ENCODE measurements at places on chromosomes 4 and X. TPM values are rescaled to one million over a fixed set of nuclear protein-coding genes. Genes with fewer than 3 reads are reported as not detected.

GRCh38 chr4:64897683-64898082 is 488.4 kb upstream of the TECRL start:
- no peak for DNase-seq

DNA sequence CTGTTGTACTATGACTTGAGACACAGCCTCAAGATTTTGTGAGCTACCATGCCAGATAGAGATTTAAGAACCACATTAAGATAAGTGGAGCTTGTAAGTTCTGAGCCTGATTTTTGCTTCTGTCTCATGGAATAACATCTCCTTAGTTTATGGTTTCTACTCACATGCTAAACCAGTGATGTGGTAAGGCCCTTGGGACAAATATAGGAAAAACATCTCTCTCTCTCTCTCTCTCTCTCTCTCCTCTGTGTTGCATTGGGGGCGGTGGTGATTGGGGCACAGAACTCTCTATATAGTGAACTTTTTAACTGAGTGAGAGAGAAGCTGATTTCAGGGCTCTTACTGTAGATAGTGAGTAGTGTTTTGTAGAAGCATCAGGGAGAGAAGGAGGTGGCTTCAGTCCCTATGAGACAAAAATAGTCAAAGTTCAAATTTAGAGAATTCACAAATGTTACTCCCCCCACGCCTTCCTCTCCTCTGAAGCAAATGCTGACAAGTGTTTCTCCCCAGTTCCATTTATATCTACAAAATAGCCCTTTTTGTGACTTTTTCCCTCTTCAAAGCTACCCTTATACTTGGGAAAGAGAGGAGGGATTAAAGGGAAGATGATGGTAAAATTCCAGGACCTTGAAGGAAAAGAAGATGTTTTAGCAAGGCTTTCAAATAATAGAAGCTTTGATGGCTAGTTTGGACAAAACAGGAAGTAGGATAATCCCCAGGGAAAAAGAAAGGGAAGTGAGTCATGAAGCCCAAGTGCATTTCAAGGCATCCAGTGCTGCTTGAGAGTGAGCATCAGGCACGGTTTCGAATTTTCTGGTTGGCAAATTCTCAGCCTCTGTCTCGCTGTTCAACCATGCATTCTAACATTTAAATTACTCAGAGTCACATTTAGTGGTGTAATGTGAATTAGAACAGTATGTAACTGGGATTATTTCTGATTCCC is 134.3 kb upstream of the AP1S2 start:
- no peak for DNase-seq

DNA sequence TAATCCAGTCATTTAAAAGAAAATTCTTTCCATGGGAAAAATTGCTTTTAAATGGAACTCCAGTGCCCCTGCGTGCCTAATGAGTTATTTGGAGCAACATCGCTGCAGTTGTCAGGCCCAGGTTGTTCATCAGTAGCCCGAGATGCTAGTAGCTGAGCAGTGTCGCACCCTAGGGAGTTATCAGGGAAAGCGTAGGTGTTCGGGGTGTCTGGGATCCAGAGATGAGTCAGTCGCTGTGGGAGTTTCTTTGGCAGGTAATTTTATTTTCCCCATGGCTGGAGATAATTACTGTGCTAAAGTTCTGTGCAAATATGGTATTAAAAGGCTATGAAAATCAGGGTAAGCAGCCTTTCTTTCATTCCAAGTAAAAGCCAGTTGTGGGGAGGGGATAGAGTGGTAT is 49.4 kb downstream of the ANXA3 start:
- DNase-seq = no peak

DNA sequence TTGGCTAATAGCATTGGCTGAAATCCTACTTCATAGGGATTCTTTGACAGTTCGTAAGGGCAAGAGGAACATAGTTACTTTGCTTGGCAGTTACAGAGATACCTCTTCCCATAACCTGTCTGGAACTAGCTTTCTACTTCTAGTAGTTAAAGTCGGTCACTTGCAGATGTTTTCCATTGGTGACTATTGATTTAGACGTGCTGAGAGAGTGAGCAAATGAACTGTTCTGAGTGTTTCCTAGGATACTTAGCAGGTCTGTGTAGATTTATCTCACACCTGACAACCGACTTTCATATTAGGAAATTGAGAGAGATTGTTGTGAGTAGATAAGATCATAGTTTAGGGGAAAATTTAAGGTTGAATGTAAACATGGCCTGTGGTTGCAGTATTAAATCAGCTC is 116.8 kb downstream of the TSPAN7 start:
- no peak for DNase-seq

DNA sequence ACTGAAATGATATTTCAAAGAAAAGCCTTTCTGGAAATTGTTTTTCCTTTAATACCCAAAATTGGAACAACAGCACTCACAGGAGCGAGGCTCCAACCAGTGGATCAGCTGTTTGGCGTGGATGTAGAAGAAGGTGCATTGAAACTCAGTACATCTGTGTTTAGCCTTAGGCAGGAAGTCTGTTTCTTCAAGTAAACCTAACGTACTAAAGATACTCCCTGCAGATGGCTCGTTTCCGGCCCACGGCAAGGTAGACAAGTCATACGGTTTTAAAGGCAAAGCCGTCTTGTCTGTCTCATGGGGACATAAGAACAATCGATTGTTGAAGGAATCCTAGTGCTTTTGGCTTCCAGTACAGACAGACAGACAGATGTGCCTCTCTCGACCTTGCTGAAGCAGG is 50.0 kb upstream of the CLCN4 start:
- DNase-seq = no peak

DNA sequence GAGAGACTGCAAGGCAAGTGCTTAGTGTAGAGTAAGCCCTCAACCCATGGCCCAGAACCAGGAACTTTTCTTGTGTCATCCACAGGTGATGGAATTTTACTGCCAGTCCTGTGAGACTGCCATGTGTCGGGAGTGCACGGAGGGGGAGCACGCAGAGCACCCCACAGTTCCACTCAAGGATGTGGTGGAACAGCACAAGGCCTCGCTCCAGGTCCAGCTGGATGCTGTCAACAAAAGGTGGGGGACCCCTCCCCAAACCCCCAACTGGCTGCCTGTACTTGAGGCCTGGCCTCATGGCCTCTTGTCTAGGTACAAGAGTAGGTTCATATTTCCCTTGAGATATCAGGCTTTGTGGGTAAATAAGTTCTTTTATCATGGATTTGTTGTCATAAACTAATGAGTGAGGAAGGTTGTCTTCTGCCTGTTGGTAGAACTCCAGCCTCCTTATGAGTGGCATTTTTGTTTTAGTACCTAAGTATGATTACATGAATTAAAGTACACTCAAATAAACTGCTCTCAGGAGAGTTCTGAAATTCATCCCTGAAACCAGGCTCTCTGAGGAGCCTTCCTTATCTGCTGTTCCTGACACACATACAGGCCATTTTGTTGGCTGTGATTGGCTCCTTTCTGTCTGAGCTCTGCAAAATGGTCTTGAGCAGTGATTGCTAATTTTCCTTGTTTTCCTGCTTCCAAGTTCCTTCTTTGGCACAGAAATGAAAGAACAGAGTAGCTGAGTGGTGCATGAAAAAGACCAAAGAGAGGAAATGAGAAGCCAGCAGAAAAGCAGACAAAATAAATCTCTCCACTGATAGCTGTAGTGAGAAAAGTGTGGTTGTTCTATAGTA is 51.4 kb upstream of the MND1 start:
- DNase-seq = no peak

CENPVL2 gene
- total RNA-seq = not detected

FAM53A gene
- total RNA-seq = 2.8 TPM

DIAPH2 gene
- total RNA-seq = 30.0 TPM

MAGEC3 gene
- total RNA-seq = not detected

PLAC1 gene
- 0.62 TPM for total RNA-seq

SHROOM3 gene
- total RNA-seq = 1.1 TPM

Measured in ovary (tissue), 10 donors.